ENCODE measurements at places on chromosomes 7 and 10.

GRCh38 chr7:85454904-85455303 lies 268.0 kb upstream of the SEMA3D start:
- no peak for DNase-seq

DNA sequence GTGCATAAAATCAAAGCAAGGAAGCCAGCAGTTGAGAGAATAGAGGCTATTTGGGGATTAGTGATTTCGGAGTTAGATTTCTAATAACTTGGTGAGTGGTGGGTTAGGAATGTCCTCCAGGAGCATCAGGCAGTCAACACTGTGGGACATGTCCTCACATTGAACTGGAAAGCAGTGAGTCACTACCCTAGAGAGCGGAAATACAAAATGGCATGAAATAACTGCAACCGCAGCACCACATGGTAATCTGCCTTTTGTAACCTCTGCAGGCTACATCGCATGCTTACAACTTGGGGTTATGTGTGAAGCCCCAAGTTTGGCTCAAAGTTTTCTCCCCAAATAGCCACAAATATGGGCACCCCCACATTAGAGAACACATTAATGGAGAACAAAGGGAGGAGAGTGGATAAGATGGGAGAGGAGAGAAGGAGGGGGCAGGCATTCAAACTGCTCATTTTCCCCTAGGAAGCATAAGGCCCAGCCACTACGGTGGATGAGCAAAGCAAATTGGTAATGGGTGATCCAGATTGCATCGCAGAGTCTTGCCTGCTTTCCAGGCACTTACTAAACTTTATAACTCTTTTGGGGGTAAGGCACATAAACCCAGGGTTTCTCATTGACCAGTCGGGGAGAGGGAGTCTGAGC lies 22.0 kb upstream of the SLF2 start:
- no peak for DNase-seq

GRCh38 chr10:70925377-70926225 lies 37.2 kb upstream of the PCBD1 start:
- DNase-seq: peak; percentile 90

DNA sequence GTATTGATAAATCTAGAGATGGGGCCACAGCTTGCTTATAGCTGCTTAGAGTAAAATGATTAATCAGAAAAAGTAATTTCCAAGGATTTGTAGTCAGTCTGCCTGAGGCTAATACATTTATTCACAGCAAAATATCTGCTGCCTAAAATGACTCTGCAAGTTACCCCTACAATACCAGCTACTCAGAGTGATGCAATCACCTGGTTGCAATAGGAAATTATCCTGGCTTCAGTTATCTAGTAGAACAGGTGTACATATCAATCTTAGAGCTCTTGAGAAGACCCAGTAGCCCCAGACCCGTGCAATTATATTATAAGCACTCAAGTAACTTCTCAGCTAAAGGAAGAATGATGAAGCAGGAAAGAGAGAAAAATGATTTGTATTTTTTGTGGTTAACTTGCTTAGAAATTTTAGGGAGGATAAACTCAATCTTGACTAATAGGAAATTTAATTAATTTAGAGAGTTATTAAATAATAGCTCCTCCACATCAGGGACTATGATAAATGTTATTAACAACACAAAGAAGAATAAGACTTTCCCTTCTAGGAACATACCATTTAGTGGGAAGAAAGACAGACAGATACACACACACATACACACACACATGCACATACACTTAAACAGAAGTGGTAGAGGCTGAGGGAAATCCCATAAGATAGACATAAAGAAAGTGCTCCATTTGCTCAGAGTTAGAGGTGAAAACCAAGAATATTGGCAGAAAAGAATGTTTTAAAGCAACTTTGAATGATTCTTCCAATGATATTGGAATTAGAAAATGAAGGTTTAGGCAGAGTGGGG lies 140.4 kb upstream of the PRSS1 start:
- no peak for DNase-seq

DNA sequence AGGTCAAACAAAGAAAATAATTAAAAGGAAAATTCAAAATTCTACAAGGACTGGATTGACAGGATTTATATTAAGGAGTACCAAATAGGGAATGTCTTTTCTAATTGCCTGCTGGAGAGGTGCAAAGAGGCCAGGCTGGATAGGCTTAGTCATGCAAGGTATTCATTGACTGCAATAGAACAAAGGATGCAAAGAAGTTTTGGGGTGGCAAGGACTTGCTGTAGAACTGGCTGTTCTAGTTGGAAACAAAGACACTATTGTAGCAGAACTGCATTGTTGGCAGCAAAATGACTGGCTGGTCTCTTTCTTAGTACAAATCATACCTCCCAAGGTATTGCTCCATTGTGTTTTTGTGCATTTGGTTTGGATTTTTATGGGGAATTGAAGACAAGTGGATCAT lies 10.1 kb downstream of the ITGB8 start:
- peak; percentile 37 for DNase-seq

DNA sequence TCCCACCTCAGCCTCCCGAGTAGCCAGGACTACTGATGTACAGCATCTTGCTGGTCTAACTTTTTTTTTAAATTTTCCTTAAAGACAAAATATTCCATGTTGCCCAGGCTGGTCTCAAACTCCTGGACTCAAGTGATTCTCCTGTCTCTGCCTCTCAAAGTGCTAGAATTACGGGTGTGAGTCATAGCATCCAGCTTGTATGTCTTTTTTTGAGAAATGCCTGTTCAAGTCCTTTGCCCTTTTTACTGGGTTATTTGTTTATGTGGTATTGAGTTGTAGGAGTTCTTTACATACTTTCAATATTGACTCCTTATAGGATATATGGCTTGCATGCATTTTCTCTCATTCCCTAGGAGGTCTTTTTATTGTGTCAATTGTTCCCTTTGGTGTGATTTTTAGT lies 486.4 kb downstream of the MAGI2 start:
- DNase-seq: no peak

- no peak for DNase-seq
These were observed 49.4 kb downstream of the DNAJC1 start for GRCh38 chr10:21954132-21954531.

DNA sequence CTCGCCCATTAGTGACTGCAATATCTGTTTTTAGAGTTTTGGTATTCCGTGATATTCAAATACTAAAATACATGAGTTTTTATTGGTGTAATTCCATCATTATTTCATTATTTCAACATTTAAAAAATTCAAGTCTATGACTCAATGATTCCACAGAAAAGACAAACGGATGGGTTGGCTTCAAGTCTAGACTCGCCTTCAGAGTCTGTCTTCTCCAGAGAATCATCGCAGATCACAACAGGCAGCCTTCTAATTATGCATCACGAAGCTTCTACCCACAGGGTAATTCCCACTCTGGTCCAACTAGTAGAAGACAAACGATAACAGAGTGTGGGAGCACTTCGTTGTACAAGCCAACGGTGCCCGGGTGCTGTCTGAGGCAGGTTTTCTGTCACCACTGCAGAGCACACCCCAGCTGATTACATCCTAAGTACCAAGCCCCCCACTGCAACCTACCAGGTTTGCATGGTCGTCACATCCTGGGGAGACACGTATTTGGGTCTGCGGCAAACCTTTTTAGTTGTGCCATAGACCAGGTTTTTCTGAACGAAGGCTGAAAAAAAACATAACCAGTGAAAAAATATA lies 28.9 kb downstream of the PARP12 start:
- DNase-seq: peak; percentile 32

GRCh38 chr10:108249940-108250339 lies 1085.4 kb upstream of the SORCS1 start:
- no peak for DNase-seq
